ENCODE measurements at places on chromosomes 11 and 22.

DNA sequence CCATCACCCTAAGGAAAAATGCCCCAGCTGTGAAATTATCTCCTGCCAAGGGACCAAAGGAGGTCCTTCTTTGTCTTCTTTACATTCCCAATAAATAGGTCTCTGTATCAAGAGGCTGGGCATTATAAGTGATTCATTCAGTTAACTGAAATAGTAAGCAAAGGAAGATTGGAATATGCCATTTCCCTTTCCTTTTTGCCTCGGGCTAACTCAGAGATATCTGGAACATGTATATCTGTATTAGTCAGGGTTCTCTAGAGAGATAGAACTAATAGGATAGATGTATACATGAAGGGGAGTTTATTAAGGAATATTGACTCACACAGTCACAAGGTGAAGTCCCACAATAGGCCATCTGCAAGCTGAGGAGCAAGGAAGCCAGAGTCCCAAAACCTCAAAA, 15.3 kb upstream of the CWF19L2 start:
- DNase-seq, result no peak

DNA sequence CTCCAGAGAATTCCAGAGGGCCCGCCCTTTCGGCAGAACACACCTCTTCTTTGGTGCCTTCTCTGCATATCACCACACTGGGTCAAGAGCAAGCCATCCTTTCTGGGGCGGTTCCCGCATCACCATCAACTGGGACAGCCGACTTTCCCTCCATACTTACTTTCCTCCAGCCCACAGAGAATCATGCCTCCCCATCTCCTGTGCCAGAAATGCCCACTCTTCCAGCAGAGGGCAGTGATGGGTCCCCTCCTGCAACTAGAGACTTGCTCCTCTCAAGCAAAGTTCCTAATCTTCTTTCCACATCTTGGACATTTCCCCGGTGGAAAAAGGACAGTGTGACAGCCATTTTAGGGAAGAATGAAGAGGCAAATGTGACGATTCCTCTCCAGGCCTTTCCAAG, 157.7 kb downstream of the C11orf91 start:
- DNase-seq, result peak; percentile 58

- no peak for DNase-seq
Observed at GRCh38 chr11:119788911-119789560, 60.0 kb upstream of the NECTIN1 start.

DNA sequence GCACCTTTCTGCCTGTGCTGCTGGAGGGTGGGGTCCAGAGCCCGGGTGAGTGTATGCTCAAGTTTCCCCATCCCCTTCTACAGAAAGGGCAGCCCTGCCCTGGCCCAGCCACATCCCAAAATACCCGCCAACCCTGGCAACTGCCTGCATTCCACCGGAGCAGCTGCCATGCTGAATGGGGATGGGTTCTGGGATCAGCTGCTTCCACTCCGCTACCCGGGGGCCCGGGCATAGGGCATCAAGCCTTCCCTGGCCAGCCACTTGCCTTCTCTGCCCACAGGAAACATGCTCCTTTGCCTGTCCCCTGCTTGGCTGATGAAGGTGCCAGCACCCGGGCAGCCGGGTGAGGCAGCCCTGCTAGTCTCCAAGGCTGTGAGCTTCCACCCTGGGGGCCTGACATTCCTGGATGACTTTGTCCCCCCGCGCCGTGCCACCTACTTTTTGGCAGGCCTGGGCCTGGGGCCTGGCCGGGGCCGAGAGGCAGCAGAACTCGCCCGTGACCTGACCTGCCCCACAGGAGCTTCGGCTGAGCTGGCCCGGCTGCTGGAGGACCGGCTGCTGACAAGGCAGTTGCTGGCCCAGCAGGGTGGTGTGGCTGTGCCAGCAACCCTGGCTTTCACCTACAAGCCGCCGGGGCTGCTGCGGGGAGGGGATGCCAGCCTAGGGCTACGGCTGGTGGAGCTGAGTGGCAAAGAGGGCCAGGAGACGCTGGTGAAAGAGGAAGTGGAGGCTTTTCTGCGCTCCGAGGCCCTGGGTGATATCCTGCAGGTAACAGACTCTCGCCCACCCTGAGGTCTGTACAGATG, 3.2 kb downstream of the CARNS1 start:
- no peak for DNase-seq

DNA sequence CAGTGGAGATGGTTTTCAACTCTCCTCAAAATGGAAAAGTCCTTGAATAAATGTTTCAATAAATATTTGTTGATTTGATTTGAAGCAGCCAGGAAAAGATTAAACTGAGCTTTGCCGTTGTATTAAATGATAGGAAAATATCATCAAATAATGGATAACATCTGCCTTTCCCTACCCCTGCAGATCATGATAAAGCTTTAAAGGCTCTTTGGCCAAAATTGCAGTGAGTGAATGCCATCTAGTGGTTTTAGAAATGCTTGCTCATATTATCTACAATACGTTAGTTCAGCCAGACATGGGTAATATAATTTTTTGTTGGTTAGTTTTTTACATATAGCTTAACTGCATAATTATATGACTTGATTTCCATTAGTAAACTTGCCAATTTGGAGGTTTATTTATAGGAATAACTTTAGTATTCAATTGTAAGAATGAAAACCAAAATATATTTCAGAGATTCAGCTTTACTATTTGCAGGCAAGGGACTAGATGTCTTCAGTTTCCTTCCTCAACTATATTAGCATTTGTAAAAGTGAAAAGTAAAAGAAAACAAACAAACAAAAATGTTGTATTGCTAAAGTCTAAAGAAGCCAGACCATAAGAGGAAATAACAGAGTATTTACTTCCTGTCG, 159.2 kb downstream of the MSANTD4 start:
- DNase-seq, result no peak

- DNase-seq, result peak; percentile 71
Observed at GRCh38 chr11:69546735-69547370, 65.4 kb downstream of the LINC01488 start.

- no peak for DNase-seq
Observed at GRCh38 chr22:29258407-29259252, 9.2 kb downstream of the RHBDD3 start.

DNA sequence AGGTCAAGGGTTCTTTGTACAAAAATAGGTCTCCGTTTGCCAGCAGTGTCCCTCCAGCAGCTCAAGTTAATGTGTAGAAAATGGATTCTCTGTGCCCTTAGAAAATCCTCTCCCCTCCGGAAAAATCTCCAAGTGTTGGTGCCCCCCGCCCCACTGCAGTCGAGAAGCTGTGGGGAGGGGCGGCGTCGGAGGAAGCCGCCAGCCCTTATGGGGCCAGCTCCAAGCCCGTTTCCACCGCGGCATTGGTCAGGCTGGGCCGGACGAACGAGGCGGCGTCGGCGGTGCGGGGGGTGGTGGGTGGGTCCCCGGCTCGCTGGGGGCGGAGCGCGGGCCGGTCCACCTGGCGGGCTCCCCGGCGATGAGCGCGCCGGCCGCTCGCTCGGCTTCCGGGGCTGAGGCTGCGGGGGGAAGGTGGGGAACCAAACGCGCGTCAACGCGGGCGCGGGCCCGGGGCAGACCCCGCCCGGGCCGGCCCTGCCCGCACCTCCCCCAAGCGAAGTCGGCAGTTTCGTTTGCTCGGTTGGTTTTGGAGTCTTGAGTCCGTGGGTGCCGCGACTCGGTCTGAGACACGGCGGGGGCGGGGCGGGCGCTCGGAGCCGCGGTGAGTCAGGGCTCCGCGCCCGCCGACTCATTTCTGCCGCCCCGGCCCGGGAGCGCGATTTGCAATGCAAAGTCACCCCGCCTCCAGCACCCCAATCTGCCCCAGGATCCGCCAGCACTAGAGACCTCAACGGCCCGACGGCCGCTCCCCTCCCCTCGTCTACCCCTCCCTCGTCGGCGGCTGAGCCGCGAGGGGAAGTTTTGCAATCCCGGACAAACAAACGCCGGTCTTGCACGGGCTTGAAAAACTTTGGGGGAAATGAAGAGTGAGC, 1.4 kb downstream of the ASCL2 start:
- peak; percentile 87 for DNase-seq

- DNase-seq, result no peak
Observed at GRCh38 chr22:45430871-45431270, 17.4 kb downstream of the RIBC2 start.

- DNase-seq, result no peak
Observed at GRCh38 chr22:41657709-41658108, 31.0 kb downstream of the SNU13 start.

- no peak for DNase-seq
Observed at GRCh38 chr11:12704049-12704448, 29.8 kb downstream of the TEAD1 start.

DNA sequence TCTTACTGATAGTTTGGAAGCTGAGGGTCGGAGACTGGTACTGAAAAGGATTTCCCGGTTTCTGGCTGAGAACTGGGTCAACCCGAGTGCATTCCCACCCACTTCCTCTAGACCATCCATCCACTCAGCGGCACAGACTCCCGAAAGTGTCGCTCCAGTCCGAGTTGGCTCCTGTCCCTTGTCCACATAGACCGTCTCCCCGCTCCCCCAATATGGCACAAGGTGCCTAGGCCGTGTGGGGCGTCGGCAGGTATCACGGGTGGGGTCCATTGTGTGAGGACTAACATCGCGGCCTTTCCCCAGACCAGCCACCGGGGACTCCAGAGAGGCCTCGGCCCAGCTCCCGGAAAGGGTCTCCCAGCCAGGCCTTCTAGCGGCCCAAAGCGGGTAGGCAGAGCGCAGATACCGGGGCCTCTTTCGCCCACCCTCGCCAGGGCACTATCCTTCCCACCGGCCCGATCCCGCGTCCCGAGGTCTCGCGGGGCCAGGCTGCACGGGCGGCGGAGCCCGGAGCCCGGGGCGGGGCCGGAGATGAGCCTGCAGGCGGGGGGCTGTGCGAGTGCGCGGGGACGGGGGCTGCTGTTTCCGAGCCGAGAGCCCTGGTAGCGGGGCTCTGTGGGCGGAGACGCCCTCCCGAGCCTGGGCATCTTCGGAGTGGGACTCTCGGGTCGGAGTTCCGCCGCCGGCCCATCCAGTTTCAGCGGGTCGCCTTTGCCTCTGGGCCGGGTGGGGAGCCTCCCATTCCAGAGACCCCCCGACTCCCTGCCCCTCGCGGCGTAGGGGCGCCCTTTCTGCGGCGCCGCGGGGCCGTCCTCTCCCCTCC, 21.1 kb downstream of the SERPINH1 start:
- DNase-seq, result peak; percentile 68

DNA sequence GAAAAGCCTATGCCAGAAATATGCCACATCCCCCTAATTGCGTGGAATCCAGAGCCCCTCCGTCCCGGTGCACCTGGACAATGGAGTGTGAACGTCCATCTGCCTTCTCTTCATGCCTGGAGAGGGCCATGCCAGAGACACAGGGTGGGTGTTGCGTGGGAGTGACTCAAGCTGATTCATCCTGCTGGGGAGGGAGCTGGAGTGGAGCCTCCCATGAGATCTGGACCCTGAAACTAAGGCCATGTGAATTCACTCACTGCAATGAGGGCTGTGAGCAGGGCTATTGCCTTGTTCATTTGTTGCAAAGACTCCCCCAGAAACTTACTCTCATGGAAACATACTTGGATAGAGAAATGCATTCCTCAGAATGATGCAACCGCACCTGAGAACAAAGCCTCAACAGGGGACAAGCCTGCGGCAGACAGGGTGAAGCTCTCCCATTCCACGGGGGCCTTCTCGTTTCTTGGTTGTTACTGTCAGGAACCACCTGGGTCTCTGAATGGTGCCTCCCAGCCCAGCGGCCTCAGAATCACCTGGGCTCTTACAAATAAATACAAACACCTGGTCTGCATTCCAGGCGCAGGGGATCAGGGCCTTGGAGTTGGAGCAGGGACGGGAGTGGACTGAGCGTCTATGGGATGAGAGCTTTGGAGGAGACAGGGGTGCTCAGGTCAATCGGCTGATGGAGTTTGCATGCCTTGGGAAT, 1031.2 kb downstream of the BRD1 start:
- DNase-seq, result no peak

DNA sequence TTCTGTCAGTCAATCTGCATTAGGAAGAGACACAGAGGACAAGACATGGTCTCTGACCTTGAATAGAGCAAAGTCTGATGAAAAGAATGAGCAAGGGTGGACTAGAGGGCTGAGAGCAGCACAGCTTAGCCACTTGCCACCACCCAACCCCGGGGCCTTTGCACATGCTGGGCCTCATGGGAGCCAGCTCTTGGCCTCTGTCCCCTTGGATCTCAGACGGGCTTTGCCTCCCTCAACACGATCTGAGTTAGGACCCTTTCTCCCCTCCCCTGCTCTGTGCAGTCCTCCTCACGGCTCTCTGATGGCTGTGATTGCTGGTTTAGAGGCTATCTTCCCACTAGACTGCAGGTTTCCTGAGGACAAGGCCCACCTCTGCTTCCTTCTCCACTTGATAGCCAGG, 131.6 kb upstream of the B3GAT1 start:
- no peak for DNase-seq

GRCh38 chr11:65167656-65168055, 2.4 kb upstream of the SPDYC start:
- no peak for DNase-seq

- DNase-seq, result no peak
Observed at GRCh38 chr11:19979519-19979845, 180.8 kb downstream of the DBX1 start.

DNA sequence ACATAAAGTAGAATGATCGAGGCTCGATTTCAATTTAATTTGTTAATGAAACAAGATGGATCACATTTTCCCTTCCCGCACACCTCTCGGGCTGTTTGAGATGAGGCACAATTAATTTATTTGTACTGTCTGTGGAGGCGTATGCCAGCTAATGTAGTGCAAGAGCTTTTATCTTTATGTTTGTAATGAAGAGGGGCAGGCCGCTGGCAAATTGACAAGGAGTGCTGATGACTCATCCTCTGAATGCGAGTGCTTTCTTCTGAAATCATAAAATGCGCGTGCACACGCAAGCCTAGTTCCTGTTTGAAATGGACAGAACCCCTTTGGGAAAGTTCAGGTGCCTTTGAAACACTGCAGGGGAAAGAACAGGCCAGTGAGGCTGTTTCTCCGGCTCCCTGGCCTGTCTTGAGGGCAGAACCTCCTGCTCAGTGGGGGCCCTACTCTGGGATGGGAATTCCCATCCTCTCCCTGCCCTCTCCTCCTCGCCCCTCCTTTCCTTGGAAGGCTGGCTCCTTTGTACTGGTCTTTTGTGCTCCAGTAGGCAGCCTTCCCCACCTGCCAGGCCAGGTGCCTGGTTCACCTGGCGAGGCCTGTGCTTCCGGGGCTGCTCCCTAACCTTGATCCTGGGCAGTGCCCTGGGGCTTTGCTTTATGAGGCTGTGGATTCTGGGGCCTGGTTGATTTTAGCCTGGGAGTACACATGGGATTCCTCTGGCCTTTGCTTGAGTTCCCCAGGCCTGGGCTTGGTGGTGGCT, 50.3 kb downstream of the TEAD1 start:
- DNase-seq, result no peak

GRCh38 chr11:99080154-99080553, 59.4 kb downstream of the CNTN5 start:
- DNase-seq, result no peak

- DNase-seq, result no peak
Observed at GRCh38 chr11:10317776-10318526, 13.1 kb downstream of the ADM start.
